ENCODE measurements at places on chromosomes 2 and 18.

DNA sequence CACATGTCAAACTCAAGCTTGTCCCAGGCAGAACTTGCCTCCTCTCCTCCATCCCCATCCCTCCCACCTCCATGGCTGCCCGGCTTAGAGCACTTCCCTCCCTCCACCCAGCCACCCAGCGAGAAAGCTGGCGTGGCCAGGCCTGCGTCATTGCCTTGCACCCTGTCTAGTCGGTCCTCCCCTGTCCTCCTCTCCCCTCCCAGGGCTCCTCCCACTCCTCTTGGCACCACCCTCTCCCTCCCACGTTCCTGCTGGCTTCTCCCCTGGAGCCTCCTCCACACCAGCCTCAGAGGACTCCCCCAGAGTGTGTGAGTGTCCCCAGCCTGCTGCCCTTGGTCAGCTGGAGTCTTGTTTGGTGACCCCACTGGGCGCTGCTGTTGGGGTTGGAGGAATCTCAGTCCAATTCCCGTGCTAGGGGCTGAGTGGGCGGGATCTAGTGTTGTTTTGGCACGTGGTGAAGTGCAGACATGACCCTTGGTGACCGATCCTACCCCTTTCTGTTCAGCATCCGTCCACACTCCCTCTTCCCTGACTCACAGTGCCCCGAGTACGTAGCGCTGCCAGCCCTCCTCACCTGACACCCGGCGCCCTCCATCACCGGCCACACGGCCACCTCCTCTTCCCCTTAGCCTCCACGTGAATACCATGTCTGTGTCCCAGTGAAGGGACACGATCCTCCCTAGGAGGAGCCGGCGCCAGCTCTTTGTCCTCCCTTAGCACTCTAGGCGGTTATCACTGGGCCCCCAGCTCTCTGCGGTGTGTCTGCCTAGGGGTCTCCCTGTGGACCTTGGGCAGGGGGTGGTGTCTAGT lies 41.4 kb downstream of the ATP6V1C2 start:
- peak; percentile 44 for DNase-seq
- H3K4me3 ChIP-seq: no peak overlapping the region
- H3K4me1 ChIP-seq: no peaks in the 10 kb centered on the region

- no peak for DNase-seq
- H3K4me3 ChIP-seq: no peak overlapping the region
- H3K27me3 ChIP-seq: no peaks in the 10 kb centered on the region
- no peaks in the 10 kb centered on the region for H3K36me3 ChIP-seq
Observed at GRCh38 chr2:198102856-198103255, 298.5 kb downstream of the PLCL1 start.

DNA sequence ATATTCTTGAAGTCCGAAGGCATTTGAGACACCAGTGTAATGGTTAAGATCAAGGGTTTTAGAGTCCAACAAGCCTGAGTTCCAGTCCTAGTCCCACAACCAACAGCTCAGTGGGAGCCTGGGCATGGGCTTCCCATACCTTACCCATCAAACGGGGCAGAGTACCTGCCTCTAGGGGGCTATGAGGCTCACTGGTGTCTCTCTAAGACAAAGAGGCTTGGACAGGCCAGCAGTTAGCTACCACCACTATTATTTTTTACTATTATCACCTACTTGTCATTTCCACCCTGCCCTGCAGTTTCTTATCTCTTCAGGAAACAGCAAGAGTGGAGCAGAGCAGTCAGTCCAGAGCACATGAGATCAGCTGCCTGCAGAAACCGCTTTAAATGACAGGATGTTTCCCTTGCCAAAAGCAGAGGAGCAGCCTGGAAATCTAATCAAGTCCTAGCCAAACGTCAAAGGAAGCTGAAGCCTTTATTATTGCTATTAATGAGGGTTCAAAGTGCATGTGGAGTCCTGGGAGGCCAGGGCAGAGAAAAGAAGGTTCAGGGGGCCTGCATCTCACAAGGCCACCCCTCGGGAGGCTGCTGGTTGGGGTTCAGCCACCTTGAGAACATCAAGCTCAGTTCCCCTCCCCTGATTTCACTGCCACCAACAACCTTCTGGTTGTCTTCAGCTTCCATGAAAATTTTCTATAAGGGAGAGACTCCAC lies 66.6 kb downstream of the STPG4 start:
- no peaks in the 10 kb centered on the region for H3K4me1 ChIP-seq
- no peak overlapping the region for H3K4me3 ChIP-seq
- no peak overlapping the region for H3K27ac ChIP-seq
- H3K36me3 ChIP-seq: no peaks in the 10 kb centered on the region

- H3K36me3 ChIP-seq: no peaks in the 10 kb centered on the region
- H3K4me1 ChIP-seq: no peaks in the 10 kb centered on the region
- H3K27ac ChIP-seq: no peak overlapping the region
- H3K4me3 ChIP-seq: no peak overlapping the region
- no peaks in the 10 kb centered on the region for H3K27me3 ChIP-seq
- no peak for DNase-seq
Observed at GRCh38 chr2:213422211-213422610, 137.9 kb downstream of the SPAG16 start.

DNA sequence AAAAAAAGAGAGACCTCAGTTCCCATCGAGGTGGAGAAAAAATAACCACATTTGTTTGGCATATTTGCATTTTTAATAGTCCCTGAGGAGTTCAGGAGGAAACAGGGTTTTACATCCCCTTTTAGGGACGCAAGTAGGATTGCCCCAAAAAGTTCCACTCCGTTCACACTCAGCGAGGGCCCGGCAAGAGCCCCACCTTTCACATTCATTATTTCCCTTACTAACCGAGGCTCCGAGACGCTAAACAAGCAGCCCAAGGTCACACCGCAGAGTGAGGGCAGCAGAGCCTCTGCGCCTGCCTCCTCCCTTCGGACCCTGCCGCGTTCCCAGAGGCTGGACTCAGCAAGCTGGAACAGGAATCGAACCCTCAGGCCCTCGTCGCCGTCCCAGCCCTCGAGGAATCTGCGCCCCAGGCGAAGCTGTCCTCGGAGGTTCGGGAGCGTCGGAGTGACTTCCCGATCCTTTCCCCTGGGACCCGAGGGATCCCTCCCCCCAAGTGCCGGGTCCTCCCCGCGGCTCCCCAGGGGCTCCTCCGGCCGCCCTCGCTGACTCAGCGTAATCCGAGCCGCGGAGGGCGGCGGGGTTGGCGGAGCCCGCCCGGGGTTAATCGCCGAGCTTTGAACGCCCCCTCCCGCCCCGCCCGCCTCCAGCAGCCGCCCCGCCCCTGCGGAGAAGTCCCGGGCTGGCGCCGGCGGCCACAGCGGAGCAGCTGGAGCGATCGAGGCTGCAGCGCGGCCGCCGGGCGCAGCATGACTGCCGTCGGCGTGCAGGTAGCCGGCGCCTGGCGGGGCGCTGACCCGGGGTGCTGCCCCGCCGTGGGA lies at the start of gene TMEM37:
TMEM37 (plus strand) TSS at position 700 of the 821 bp plus-strand sequence; CDS start at position 750, 50 bp downstream.
- H3K27me3 ChIP-seq: no peaks in the 10 kb centered on the region
- H3K4me1 ChIP-seq: peaks cover 2% of the 10 kb centered on the region
- DNase-seq: peak; percentile 89
- no peaks in the 10 kb centered on the region for H3K36me3 ChIP-seq

GRCh38 chr2:169461143-169461542 lies 18.2 kb upstream of the BBS5 start:
- H3K27me3 ChIP-seq: no peaks in the 10 kb centered on the region
- no peaks in the 10 kb centered on the region for H3K4me1 ChIP-seq
- no peak for DNase-seq
- H3K27ac ChIP-seq: no peak overlapping the region
- H3K36me3 ChIP-seq: no peaks in the 10 kb centered on the region
- H3K4me3 ChIP-seq: no peak overlapping the region

GRCh38 chr2:128473175-128474035 lies 154.7 kb upstream of the HS6ST1 start:
- H3K4me1 ChIP-seq: no peaks in the 10 kb centered on the region
- no peaks in the 10 kb centered on the region for H3K27me3 ChIP-seq
- DNase-seq: no peak
- no peak overlapping the region for H3K27ac ChIP-seq
- H3K4me3 ChIP-seq: peak overlapping the region; percentile 7

GRCh38 chr2:237723602-237724001 lies 75.0 kb upstream of the RBM44 start:
- no peak overlapping the region for H3K4me3 ChIP-seq
- no peaks in the 10 kb centered on the region for H3K27me3 ChIP-seq
- no peaks in the 10 kb centered on the region for H3K36me3 ChIP-seq
- peaks cover 9% of the 10 kb centered on the region for H3K4me1 ChIP-seq
- no peak for DNase-seq

DNA sequence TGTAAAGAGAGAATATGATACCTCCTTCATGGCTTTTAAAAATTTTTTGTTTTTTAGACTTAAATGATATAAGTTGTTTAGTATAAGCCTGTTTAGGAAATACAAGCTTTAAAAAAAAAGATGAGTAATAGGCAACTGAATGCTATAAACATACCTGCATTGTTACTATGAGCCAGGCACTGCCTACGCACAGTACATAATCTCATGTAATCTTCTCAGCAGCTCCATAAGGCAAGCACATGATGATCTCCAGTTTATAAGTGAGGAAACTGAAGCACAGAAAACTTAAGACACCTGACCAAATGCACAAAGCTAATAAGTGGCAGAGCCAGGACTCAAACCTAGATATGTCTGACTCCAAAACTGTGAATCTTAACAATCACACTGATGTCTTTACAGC lies 156.3 kb upstream of the SLC1A4 start:
- no peaks in the 10 kb centered on the region for H3K27me3 ChIP-seq
- H3K36me3 ChIP-seq: no peaks in the 10 kb centered on the region
- no peak overlapping the region for H3K4me3 ChIP-seq

- no peaks in the 10 kb centered on the region for H3K4me1 ChIP-seq
- H3K4me3 ChIP-seq: no peak overlapping the region
- H3K27me3 ChIP-seq: no peaks in the 10 kb centered on the region
- H3K36me3 ChIP-seq: no peaks in the 10 kb centered on the region
Observed at GRCh38 chr2:204333861-204334260, 211.4 kb upstream of the PARD3B start.

GRCh38 chr2:7952046-7952745 lies 729.7 kb upstream of the ID2 start:
- H3K4me3 ChIP-seq: no peak overlapping the region
- no peaks in the 10 kb centered on the region for H3K4me1 ChIP-seq
- no peaks in the 10 kb centered on the region for H3K27me3 ChIP-seq
- no peak for DNase-seq
- H3K27ac ChIP-seq: no peak overlapping the region
- no peaks in the 10 kb centered on the region for H3K36me3 ChIP-seq

DNA sequence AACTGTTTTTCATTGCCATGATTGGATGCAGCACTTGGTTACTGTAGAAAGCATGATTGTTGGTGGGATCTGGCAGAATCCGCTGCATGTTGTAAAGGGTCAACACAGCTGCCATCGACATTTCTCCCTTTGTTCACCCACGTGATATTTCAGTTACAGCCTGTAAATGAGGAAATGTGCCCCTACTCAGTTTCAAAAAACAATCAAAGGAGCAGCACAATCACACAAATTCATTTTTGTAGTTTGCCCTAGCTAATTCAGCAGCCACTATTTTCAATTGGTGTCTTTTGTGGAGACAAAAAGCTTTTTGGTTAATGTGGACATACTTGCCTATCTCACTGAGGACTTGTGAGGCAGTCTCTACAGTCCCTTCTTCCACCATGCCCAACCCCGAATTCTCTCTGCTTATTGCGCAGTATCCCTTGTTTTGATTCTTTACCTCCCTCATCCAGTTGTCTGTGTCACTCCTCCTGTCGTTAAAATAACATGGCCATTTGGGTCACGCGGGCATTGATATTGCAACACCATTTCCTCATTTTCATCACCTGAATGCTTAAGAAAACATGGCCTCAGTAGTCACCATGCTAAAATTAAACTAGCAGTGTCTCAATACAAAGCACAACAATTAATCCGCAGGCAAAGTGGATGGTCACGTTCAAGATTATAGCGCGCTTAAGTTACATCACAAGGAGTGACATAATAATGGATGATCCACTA lies 6.4 kb upstream of the PROC start:
- H3K4me1 ChIP-seq: peaks cover 58% of the 10 kb centered on the region
- DNase-seq: no peak
- H3K4me3 ChIP-seq: no peak overlapping the region
- peak overlapping the region; percentile 59 for H3K27ac ChIP-seq
- H3K27me3 ChIP-seq: no peaks in the 10 kb centered on the region

DNA sequence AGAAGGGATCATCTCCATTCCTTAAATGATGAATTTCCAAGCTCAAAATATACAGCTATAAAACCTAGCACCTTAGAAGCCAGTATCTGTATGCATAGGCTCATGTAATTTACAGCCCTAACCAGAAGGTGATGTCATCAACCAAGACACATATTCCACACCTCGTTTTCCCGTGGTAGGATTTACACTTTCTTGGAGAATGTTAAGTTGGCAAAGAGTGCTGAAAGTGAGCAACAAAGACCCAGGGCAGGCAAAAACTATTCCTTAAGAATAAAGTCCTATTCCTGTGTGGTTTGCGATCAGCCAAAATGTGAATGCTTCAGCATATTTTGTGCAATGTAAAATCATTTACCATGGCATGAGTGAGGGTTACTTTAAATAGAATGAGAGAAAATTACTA lies 247.1 kb downstream of the OSR1 start:
- H3K4me3 ChIP-seq: no peak overlapping the region
- no peaks in the 10 kb centered on the region for H3K36me3 ChIP-seq
- no peak for DNase-seq
- no peaks in the 10 kb centered on the region for H3K4me1 ChIP-seq

DNA sequence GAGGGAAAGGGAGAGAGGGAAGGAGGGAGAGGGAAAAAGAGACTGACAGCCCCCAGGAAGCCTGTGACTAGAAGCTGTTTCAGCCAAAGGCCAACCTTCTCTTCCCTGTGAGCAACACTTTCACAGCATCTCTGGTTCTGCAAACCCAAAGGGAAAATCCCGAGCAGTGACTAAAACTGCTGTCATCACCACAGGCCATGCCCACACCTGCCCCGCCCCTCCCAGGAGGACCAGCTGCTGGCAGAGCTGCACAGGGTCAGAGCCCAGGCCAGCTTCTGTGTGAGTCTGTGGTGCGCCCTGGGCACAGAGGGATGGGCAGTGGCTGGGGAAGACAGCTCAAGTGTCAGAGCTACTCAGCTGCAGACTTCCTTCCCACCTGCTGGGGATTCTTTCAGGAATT lies 64.9 kb upstream of the OTOS start:
- no peaks in the 10 kb centered on the region for H3K4me1 ChIP-seq
- no peak overlapping the region for H3K4me3 ChIP-seq
- H3K27ac ChIP-seq: no peak overlapping the region
- DNase-seq: peak; percentile 43
- H3K36me3 ChIP-seq: no peaks in the 10 kb centered on the region
- no peaks in the 10 kb centered on the region for H3K27me3 ChIP-seq

DNA sequence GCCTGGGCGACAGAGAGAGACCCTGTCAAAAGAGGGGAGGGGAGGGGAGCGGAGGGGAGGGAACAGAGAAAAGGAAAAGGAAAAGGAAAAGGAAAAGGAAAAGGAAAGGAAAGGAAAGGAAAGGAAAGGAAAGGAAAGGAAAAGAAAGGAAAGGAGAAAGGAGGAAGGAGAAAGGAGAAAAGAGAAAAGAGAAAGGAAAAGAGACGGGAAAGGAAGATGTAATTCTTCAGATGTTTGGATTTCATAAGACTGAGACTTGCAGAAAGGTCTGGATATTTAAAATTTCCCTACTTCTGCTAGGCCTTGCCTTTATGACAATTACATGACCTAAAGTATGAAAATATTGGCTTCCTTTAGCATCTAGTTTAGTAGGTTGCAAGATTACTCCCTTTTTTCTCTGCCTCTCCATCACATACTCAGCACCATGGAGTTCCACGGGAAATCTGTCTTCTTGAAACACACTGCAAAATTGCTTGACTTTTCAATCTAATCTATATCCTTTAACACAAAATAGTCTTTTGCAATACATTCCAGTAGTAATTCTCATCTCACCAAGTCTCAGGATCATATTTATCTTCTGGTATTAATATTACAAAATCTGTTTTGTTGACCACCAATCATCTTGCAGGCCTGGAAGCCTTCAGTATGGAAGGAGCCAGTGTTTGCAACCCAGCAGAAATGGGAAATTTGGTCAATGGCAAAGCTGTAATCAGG lies 383.5 kb downstream of the ZEB2 start:
- H3K4me1 ChIP-seq: no peaks in the 10 kb centered on the region
- H3K36me3 ChIP-seq: no peaks in the 10 kb centered on the region
- DNase-seq: no peak
- H3K4me3 ChIP-seq: no peak overlapping the region
- no peak overlapping the region for H3K27ac ChIP-seq
- H3K27me3 ChIP-seq: no peaks in the 10 kb centered on the region
